HFF-Myc (cell line): ENCODE measurements at places on chromosomes 6 and 20.

DNA sequence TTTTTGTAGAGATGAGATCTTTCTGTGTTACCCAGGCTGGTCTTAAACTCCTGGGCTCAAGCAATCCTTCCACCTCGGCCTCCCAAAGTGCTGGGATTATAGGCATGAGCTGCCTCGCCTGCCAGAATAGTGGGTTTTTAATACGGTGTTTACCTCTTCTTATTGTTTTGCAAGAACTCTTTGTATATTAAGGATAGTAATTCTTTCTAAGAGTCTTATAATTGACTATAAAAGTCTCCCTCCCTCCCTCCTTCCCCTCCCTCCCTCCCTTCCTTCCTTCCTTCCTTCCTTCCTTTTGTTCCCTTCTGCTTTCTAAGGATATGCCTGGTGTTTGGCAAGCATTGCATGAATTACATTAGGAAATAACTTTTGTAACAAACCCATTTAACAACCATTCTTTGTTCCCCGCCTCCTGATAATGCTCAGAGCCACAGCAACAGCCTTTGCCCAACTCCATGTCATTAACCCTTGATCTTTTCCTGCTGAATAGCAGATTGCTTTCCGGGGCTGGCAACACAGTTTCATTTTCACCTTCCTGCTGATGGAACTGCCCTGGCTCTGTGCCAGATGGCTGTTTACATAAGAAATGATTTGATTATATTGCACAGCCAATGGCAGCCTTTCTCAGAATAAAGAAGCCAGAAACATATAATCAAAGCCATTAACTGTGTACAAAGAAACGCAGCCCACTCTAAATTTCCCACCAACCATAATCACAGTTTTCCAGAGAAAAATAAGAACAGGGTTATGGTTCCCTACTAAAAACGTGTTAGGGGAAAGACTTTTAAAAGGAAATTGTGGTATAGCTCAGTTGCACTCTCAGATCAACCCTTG lies 143.7 kb upstream of the PTPN1 start:
- no peak for DNase-seq

DNA sequence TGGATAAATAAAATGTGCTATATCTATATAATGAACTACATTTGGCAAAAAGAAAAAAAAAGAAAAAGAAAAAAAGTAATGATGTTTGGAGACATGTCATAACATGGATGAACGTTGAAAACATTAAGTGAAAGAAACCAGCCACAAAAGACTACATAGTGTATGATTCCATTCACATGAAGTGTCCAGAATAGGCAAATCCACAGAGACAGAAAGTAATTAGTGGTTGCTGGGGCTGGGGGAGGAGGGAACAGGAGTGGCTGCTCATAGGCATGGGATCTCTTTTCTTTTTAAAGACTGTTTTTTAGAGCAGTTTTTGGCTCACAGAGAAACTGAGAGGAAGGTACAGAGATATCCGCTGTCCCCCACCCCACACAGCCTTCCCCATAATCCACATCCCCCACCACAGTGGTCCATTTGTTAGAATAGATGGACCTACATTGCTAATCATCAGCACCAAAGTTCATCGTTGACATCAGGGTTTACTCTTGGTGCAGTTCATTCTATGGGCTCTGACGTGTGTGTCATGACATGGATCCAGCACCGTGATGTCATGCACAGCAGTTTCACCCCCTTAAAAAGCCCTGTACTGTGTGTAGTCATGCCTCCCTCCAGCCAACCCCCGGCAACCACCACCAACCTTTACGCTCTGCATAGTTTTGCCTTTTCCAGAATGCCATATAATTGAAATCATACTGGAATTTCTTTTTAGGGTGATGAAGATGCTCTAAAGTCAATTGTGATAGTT lies 240.9 kb upstream of the RREB1 start:
- DNase-seq = no peak

- no peak for DNase-seq
Observed at GRCh38 chr6:3305831-3306230, 47.1 kb downstream of the PSMG4 start.

- DNase-seq = no peak
Observed at GRCh38 chr6:51553246-51554015, 534.0 kb downstream of the PKHD1 start.

DNA sequence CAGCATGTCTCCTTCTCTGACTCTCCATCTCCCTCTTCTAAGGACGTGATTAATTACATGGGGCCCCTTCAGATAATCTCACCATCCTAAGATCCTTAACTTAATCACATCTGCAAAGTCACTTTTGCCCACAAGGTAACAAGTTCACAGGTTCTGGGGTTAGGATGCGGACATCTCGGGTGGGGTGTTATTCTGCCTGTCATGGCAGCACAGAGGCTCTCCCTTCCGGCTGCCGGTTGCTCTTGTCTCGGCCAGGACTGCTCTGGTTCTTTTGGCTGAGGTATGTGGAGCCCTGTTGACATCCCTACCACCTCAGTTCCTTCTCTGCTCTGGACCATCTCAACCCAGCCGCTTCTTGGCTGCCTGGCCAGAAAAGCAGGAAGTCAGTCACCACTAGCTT lies 4.2 kb upstream of the CST11 start:
- no peak for DNase-seq

- no peak for DNase-seq
Observed at GRCh38 chr20:15616626-15617025, 956.6 kb downstream of the KIF16B start.

DNA sequence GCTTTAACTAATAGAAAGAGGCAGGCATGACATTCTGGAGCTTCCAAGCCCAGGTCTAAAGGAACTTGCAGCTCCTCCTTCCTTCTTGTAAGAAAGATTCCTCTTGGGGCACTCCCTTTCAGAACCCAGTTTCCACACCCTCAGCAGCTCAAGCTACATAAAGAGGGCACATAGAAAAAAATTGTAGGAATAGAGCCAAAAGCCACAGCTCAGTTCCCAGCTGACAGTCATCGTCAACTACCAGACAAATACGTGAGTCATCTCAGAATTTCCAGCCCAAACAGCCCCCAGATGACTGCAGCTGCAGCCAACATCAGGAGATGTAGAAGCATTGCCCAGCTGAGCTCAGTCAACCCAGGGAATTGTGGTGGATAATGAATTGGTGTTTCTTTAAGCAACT lies 349.8 kb upstream of the ARID1B start:
- peak; percentile 74 for DNase-seq
